ENCODE measurements at places on chromosomes 2 and 18. TPM values are rescaled to one million over a fixed set of nuclear protein-coding genes. Genes with fewer than 3 reads are reported as not detected.

The POTEF gene
- total RNA-seq: not detected

The CUL3 gene
- total RNA-seq: 48.2 TPM

The OTOS gene
- total RNA-seq: not detected

The STARD6 gene
- total RNA-seq: 0.17 TPM

The ZNF892 gene
- total RNA-seq: 4.4 TPM

The THOC1 gene
- 33.7 TPM for total RNA-seq

The DSG4 gene
- total RNA-seq: not detected

The SERPINB4 gene
- total RNA-seq: not detected

The CLEC4F gene
- total RNA-seq: not detected

The NTSR2 gene
- not detected for total RNA-seq

The TTC31 gene
- total RNA-seq: 9.1 TPM

The RGPD3 gene
- under 0.01 TPM for total RNA-seq

The ESPNL gene
- 0.60 TPM for total RNA-seq

The ANKRD30BL gene
- not detected for total RNA-seq

The RBM45 gene
- total RNA-seq: 27.4 TPM

The STK39 gene
- total RNA-seq: 10.3 TPM

The CCDC178 gene
- total RNA-seq: 0.94 TPM

The FEV gene
- not detected for total RNA-seq

The ITPRIPL1 gene
- total RNA-seq: 2.7 TPM

The LINC00305 gene
- total RNA-seq: not detected

The PECR gene
- 15.4 TPM for total RNA-seq

The NT5DC4 gene
- not detected for total RNA-seq

The PREB gene
- 40.7 TPM for total RNA-seq

The COX5B gene
- total RNA-seq: 549 TPM
